Stomach (tissue), 19 donors: ENCODE measurements at places on chromosomes 3 and 15. TPM values are rescaled to one million over a fixed set of nuclear protein-coding genes. Genes with fewer than 3 reads are reported as not detected.

Gene IQCF5
- total RNA-seq = not detected

Gene HIGD2B
- total RNA-seq = 0.37 TPM

Gene MINDY4B
- total RNA-seq = not detected

Gene KNG1
- not detected for total RNA-seq

Gene CHST13
- total RNA-seq = not detected

Gene MORC1
- not detected for total RNA-seq

Gene SCAMP2
- 32.3 TPM for total RNA-seq

Gene ROPN1
- not detected for total RNA-seq

GRCh38 chr3:126734106-126734723, 30.2 kb downstream of the CHCHD6 start:
- H3K27ac ChIP-seq = no peak overlapping the region
- H3K36me3 ChIP-seq = peaks cover 2% of the 10 kb centered on the region
- DNase-seq = no peak

GRCh38 chr3:23221136-23221535, 18.0 kb downstream of the UBE2E2 start:
- H3K4me1 ChIP-seq = peaks cover 12% of the 10 kb centered on the region
- H3K27me3 ChIP-seq = no peaks in the 10 kb centered on the region
- DNase-seq = no peak
- no peak overlapping the region for H3K4me3 ChIP-seq
- no peaks in the 10 kb centered on the region for H3K36me3 ChIP-seq

- DNase-seq = no peak
- H3K27me3 ChIP-seq = no peaks in the 10 kb centered on the region
- H3K4me1 ChIP-seq = no peaks in the 10 kb centered on the region
- no peak overlapping the region for H3K27ac ChIP-seq
- no peaks in the 10 kb centered on the region for H3K36me3 ChIP-seq
These were observed 216.1 kb downstream of the WNT5A start for GRCh38 chr3:55270976-55271375.

DNA sequence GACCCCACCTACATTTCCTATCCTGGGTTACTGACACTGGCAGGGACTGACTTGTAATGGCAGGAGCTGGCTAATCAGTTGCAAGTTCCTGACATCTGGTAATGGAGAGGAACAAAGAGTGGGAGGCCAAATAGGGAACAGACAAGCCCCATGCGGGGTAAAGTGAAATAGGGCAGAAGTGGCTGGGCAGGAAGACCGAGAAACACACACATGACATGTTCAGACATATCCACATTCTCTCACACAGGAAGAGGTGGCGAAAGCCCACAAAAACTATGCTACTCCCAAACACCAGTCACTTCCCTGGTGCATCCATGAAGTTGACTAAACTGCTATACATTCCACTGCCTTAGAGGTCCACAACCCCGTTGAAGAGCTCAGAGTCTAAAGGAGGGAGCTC, 394.1 kb upstream of the TBL1XR1 start:
- H3K4me3 ChIP-seq = no peak overlapping the region
- no peak for DNase-seq
- peak overlapping the region; percentile 31 for H3K27ac ChIP-seq
- no peaks in the 10 kb centered on the region for H3K36me3 ChIP-seq

DNA sequence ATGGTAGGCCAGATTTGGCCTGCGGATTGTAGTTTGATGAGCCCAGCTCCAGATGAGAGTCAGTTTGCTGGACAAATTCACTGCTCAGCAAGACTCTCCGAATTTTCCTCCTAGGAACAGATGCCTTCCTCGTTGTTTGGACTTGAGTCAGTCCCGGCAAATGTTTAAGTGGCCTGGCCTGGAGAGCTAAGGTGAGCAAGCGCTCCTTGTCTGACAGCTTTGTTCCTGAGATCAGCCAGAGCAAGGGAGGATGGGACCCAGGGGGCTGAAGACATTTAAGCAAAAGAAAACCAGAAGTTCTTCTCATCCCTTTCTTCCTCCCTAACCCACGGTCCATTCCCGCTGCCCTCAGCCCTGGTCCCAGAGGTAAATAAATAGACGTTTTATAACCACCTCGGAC, 40.3 kb downstream of the POLR2M start:
- no peaks in the 10 kb centered on the region for H3K36me3 ChIP-seq
- no peaks in the 10 kb centered on the region for H3K4me1 ChIP-seq
- peak overlapping the region; percentile 15 for H3K4me3 ChIP-seq
- no peak overlapping the region for H3K27ac ChIP-seq

DNA sequence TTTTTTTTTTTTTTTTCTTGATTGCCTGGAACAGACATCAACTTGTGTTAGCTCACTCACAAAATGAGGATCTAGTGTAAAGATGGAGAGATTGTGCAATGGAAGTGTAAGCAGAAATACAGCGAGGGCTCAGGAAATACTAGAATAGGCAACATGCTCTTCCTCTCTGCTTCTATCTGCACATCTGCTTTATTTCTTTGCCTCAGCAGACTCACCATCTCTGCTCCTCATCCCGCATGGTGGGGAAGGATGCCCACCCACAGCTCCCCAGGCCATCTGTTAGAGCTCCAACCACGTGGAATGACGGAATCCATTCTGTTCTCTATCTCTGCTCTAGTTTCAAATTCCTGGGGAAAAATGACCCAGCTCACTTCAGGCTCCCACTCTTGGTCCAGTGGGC, 128.0 kb upstream of the ADAMTS9 start:
- H3K4me3 ChIP-seq = no peak overlapping the region
- DNase-seq = peak; percentile 54
- no peak overlapping the region for H3K27ac ChIP-seq
- H3K4me1 ChIP-seq = peaks cover 12% of the 10 kb centered on the region

GRCh38 chr15:45395943-45396342, 17.6 kb upstream of the GATM start:
- no peak for DNase-seq
- no peaks in the 10 kb centered on the region for H3K36me3 ChIP-seq
- H3K4me1 ChIP-seq = no peaks in the 10 kb centered on the region
- peaks cover 4% of the 10 kb centered on the region for H3K27me3 ChIP-seq
- no peak overlapping the region for H3K4me3 ChIP-seq

DNA sequence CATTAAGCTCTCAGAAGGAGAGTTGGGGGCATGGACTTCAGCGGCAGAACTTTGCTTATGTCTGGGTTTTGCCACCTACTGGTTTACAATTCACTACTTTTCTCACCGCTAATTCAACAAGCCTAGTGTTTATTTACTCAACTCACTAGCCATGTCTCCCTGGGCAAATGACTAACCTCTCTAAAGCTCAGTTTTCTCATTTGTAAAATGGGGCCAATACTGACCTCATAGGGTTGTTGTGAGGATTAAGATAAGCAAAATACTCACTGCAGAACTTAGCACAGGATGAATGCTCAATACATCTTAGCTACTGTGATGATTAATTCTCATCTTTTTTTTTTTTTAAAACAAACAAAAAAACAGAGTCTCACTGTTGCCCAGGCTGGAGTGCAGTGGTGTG, 106.3 kb downstream of the CADPS start:
- no peak overlapping the region for H3K27ac ChIP-seq
- DNase-seq = no peak
- H3K4me1 ChIP-seq = no peaks in the 10 kb centered on the region
- no peak overlapping the region for H3K4me3 ChIP-seq

DNA sequence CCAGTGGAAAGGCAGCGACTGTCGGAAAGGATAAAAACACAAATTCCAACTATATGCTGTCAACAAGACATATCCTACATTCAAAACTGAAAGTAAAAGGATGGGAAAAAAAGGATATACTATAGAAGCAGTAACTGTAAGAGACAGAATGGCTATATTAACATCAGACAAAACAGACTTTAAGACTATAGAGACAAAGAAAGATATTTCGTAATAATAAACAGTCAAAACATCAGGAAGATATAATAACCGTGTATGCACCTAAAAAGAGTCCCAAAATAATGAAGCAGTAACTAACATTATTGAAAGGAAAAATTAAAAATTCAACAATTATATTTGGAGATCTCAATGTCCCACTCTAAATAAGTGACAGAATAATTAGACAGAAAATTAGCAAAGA, 48.2 kb downstream of the ZNF148 start:
- DNase-seq = no peak
- no peak overlapping the region for H3K27ac ChIP-seq
- peaks cover 25% of the 10 kb centered on the region for H3K36me3 ChIP-seq
- no peaks in the 10 kb centered on the region for H3K4me1 ChIP-seq
- no peak overlapping the region for H3K4me3 ChIP-seq

DNA sequence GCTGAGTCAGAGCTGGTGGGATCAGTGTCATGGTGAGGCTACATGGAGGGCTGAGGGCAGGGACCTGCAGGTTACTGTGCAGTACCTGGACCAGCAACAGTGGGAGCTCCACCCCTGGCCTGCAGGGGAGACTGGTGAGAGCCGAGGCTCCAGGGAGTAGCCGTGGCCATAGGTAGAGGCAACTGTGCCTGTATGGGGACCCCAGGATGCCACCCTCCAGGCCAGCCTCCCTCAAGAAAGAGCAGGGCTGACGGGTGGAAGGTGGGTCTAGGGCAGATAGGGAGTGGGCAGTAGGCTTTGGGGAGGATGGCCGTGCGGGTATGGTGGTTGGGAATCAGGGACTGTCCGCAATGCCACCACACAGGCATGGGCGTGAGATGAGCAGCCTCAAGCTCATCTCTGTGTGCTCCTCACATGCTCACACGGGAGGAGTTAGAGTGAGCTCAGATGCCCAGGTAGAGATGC, 35.5 kb downstream of the FBLN2 start:
- H3K36me3 ChIP-seq = no peaks in the 10 kb centered on the region
- no peak overlapping the region for H3K4me3 ChIP-seq
- H3K4me1 ChIP-seq = no peaks in the 10 kb centered on the region
- no peak for DNase-seq
- no peak overlapping the region for H3K27ac ChIP-seq

GRCh38 chr3:155323063-155323666, 29.7 kb upstream of the STRIT1 start:
- no peak overlapping the region for H3K27ac ChIP-seq
- H3K4me3 ChIP-seq = no peak overlapping the region
- DNase-seq = no peak
- no peaks in the 10 kb centered on the region for H3K27me3 ChIP-seq
- no peaks in the 10 kb centered on the region for H3K36me3 ChIP-seq

GRCh38 chr15:36458411-36458810, 121.0 kb upstream of the CDIN1 start:
- peak; percentile 15 for DNase-seq
- H3K36me3 ChIP-seq = no peaks in the 10 kb centered on the region
- H3K4me1 ChIP-seq = no peaks in the 10 kb centered on the region
- H3K27ac ChIP-seq = no peak overlapping the region
- H3K27me3 ChIP-seq = no peaks in the 10 kb centered on the region

GRCh38 chr3:82558081-82558480, 796.6 kb upstream of the GBE1 start:
- H3K27me3 ChIP-seq = no peaks in the 10 kb centered on the region
- no peak overlapping the region for H3K4me3 ChIP-seq
- no peak overlapping the region for H3K27ac ChIP-seq

GRCh38 chr15:26024241-26024640, 161.1 kb upstream of the ATP10A start:
- DNase-seq = no peak
- H3K4me1 ChIP-seq = no peaks in the 10 kb centered on the region
- no peak overlapping the region for H3K4me3 ChIP-seq
- H3K36me3 ChIP-seq = no peaks in the 10 kb centered on the region
- no peak overlapping the region for H3K27ac ChIP-seq
- no peaks in the 10 kb centered on the region for H3K27me3 ChIP-seq

GRCh38 chr3:24294150-24294549, 200.5 kb downstream of the THRB start:
- H3K27ac ChIP-seq = no peak overlapping the region
- H3K4me1 ChIP-seq = peaks cover 2% of the 10 kb centered on the region
- no peak overlapping the region for H3K4me3 ChIP-seq
- no peaks in the 10 kb centered on the region for H3K27me3 ChIP-seq
- DNase-seq = no peak

DNA sequence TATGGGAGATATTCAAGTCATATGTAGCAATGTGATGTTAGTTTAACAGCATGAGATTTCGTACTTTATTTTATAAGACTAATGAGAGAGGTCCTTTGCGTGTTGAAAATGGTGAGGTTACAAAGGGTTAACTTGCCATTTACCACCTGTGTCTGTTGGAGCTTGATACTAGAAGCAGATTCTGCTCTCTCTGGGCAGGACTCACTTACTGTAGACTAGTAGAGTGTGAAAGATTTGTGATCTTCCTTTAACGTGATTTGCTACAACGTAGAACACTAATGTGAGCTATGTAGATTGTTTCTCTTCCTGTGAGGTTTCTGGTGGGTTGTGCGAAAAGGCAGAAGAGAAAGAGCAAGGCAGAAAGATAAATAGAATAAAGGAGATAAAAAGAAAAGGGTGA, 1.1 kb downstream of the TP63 start:
- H3K27ac ChIP-seq = no peak overlapping the region
- H3K36me3 ChIP-seq = no peaks in the 10 kb centered on the region
- no peaks in the 10 kb centered on the region for H3K27me3 ChIP-seq
- DNase-seq = no peak
- no peaks in the 10 kb centered on the region for H3K4me1 ChIP-seq
- H3K4me3 ChIP-seq = no peak overlapping the region

DNA sequence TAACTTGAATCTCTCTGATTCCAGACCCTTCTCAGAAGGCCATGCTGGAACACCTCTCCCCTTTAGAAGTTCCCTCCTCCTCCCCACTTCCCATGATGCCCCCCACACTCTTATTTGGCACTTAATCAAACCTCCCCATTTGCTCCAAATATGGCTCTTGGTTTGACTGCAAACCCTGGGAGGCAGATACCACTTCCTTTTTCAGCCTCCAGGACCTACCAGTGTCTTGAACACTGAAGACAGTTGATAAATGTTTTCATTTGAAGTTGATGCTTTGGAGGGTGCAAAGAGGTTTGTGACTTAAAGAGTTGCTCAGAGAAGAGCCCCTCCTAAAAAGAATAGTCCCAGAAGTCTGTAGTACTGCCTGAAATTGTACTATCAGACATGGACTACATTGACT, 61.5 kb downstream of the SEMA5B start:
- no peak for DNase-seq
- no peak overlapping the region for H3K27ac ChIP-seq
- H3K27me3 ChIP-seq = no peaks in the 10 kb centered on the region
